ENCODE measurements at places on chromosomes 11 and 22. TPM values are rescaled to one million over a fixed set of nuclear protein-coding genes. Genes with fewer than 3 reads are reported as not detected.

DNA sequence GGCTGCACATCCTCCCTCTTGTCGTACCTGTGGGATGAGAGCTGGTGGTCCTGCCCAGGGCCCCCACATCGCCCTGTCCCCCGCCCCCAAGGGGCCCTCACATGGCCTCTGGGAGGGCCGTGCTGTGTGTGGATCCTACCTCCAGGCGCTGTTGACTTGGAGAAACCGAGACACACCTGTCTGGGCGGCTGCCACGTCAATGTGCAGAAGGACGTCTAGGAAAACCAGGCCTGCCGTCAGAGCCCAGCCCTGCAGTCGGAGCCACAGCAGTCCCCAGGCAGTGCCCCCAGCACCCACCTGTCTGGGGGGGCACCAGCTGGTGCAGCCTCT lies 14.2 kb downstream of the ALG12 start:
- H3K4me1 ChIP-seq, result no peaks in the 10 kb centered on the region
- DNase-seq, result no peak
- H3K36me3 ChIP-seq, result peaks cover 26% of the 10 kb centered on the region
- no peak overlapping the region for H3K4me3 ChIP-seq
- H3K27me3 ChIP-seq, result no peaks in the 10 kb centered on the region

DNA sequence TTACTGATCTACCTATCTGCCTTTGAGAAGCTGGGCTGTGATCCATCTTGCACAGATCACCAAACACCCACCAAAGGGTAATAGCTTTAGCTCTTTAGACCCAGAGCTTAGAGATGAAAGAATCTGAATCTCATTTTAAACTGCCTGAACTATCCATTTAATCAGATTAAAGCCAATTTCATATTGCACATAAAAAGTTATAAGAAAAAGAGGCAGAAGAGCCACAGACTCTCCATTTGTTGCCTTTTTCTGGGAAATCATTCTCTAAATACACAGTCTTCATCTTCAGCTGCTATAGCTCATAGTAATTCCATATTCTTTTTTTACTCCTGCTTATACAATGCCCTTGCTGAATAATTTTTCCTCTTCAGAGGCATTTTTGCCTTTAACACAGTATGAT lies 271.2 kb downstream of the DLG2 start:
- H3K36me3 ChIP-seq, result no peaks in the 10 kb centered on the region
- no peak overlapping the region for H3K27ac ChIP-seq
- no peaks in the 10 kb centered on the region for H3K4me1 ChIP-seq
- H3K27me3 ChIP-seq, result peaks cover 2% of the 10 kb centered on the region

GRCh38 chr22:38503021-38503420 lies 3.1 kb downstream of the DDX17 start:
- peaks cover 53% of the 10 kb centered on the region for H3K36me3 ChIP-seq
- H3K27ac ChIP-seq, result peak overlapping the region; percentile 95
- peak overlapping the region; percentile 97 for H3K4me3 ChIP-seq

- peaks cover 66% of the 10 kb centered on the region for H3K27me3 ChIP-seq
Observed at GRCh38 chr11:45321031-45321595, 35.0 kb upstream of the SYT13 start.

- H3K27me3 ChIP-seq, result no peaks in the 10 kb centered on the region
- no peak overlapping the region for H3K27ac ChIP-seq
- DNase-seq, result no peak
Observed at GRCh38 chr22:41526830-41527799, 17.2 kb downstream of the POLR3H start.

DNA sequence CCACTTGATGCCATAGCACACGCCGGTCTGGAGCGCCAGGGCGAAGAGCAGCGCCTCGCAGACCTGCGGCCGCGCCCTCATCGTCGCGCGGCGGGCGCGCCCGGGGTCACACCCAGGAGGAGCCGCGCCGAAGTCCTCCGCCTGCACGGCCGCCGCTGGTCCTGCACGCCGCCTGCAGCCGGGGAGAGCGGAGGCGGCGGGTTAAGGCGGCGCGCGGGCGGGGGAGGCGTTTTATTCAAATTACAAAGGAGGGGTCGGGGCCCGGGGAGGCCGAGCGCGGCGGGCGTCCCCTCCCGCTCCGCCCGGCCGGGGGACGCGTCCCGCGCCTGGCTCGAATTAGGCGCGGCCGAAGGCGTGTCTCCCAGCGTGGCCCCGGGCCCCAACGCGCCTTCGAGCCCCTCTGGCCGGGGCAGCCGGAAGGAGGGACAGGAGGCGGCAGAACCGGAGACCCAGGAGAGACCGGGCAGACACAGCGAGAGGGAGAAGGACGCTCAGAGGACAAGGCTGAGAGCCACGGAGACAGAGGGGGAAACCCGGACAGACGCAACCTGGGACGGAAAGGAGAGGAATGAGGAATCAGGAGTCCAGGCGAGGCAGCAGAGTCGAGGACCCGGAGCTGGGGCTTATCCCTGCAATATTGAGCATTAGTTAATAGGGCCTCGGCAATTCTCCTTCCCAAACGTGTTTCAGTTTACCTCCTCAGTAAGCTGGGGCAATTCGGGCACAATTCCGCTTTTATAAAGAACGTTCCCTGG lies at the start of gene WNT11:
TSS of gene WNT11 (minus strand) at position 176 of the 755 bp plus-strand sequence. CDS start at position 81, 95 bp downstream.
- peaks cover 22% of the 10 kb centered on the region for H3K4me1 ChIP-seq
- DNase-seq, result no peak
- peak within 1 kb of the TSS; percentile 76 for H3K4me3 ChIP-seq
- H3K36me3 ChIP-seq, result no peaks in the 10 kb centered on the region
- no peak within 1 kb of the TSS for H3K27ac ChIP-seq

DNA sequence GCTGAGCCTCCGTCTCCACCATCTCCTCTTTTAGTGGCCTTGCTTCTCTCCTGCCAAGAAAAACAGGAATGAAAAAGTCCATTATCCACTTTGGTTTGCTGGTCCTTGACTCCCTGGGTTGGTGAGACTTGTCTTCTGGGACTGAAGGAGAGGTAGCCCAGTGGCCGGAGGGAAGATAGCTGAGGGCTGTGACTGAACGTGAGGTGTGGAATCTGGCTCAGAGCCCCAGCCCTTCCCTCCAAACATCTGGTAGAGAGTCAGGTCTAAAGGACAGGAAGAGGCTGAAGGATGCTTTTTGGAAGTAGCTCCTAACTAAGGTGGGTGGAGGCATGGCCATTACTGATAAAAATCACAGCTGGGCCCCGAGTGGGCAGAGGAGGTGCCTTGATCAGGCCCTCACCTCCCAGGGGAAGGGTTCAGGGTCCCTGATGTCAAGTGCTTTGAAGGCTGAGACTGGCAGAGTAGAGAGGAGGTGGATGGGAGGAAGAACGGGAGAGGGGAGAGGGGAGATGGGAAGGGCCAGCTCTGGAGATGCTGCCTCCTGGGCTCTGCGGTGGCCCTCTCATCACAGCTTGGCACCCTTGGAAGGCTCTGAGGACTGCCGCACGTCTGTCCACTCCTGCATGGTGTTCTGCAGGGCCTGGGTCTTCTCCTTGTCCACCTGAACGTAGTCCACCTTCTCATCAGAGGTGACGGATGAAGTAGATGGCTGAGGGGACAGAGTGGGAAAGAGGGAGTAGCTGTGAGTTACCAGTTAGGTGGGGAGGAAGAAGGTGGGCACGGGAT lies 30.2 kb downstream of the USP35 start:
- H3K27ac ChIP-seq, result peak overlapping the region; percentile 16
- H3K4me3 ChIP-seq, result no peak overlapping the region
- H3K27me3 ChIP-seq, result no peaks in the 10 kb centered on the region
- H3K4me1 ChIP-seq, result no peaks in the 10 kb centered on the region

DNA sequence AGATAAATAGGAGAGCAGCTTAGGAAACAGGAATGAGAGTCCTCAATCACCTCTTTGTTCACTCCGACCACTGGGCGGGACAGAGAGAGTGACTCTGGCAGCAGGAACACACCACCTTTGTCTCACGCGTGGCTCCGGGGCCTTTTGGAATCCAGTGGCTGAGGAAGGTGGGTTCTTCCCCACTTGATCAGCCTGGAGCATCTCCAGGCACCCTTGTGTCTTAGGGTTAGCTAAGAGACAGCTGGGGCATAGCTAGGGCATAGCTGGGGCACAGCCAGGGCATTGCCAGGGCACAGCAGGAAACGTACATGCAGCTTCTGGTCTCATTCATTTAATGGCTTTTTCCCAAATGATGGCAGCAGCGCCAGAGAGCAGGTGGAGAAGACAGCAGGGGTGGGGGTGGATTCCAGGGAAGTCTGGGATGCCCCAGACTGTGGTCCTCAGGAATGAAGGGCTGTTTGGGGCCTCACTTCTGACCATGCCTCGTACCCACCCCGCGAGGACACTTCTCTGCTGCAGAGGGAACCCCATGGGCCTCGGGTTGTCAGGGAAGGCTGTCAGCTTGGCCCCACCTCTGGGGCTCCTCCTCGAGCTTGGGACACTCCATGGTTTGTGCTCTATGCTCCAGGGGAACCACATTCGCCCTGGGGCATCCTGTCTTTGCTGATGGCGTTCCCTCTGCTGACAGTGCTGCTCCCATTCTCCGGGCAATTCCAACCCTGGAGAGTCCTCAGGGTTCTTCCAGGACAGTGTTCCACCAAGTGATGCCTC lies 30.4 kb upstream of the SHANK2 start:
- H3K27me3 ChIP-seq, result peaks cover 51% of the 10 kb centered on the region
- H3K4me1 ChIP-seq, result peaks cover 13% of the 10 kb centered on the region
- H3K27ac ChIP-seq, result no peak overlapping the region
- no peak overlapping the region for H3K4me3 ChIP-seq
- no peaks in the 10 kb centered on the region for H3K36me3 ChIP-seq
- DNase-seq, result peak; percentile 76

GRCh38 chr22:27930331-27931060 lies 11.4 kb upstream of the PITPNB start:
- no peak for DNase-seq
- peaks cover 2% of the 10 kb centered on the region for H3K36me3 ChIP-seq
- no peaks in the 10 kb centered on the region for H3K27me3 ChIP-seq
- H3K4me3 ChIP-seq, result no peak overlapping the region
- H3K4me1 ChIP-seq, result no peaks in the 10 kb centered on the region

GRCh38 chr11:27839226-27839913 lies 139.1 kb upstream of the BDNF start:
- no peaks in the 10 kb centered on the region for H3K36me3 ChIP-seq
- H3K27ac ChIP-seq, result no peak overlapping the region
- H3K4me3 ChIP-seq, result no peak overlapping the region
- H3K4me1 ChIP-seq, result peaks cover 4% of the 10 kb centered on the region

DNA sequence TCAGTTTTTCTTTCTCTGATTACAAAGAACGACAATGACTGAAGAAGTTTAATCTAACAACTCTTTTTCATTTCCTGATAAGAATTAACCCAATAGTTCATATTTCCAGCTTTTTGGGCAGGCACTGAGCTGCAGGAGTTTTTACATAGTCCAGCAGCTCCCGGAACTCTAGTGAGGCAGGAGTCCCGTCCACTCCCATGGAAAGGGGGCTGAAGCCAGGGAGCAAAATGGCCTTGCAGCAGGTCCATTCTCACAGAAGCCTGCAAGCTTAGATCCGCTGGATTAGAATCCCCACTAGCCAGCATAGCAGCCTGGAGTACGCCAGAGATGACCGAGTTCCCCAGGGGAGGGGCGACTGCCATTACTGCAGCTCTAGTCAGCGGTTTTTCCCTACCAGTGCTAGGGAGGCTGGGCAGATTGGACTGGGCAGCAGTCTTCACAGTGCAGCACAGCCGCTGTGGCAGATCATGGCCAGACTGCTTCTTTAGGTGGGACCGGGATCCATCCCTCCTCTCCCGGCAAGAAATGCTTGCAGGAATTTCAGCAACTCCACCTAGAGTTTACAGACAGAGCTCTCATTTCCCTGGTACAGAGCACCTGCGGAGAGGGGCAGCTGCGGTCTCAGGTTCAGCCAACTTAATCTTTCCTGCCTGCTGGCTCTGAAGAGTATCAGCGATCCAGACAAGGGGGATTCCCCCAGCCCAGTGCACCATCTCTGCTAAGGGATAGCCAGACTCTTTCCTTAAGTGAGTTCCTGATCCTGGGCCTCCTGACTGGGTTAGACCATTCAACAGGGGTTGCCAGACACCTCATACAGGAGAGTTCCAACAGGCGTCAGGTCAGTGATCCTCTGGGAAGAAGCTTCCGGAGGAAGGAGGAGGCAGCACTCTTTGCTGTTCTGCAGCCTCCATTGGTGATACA lies 742 bp upstream of the CASP4 start:
- no peak for DNase-seq
- H3K4me3 ChIP-seq, result peak overlapping the region; percentile 83
- no peaks in the 10 kb centered on the region for H3K27me3 ChIP-seq
- H3K4me1 ChIP-seq, result peaks cover 21% of the 10 kb centered on the region
- peak overlapping the region; percentile 95 for H3K27ac ChIP-seq
- H3K36me3 ChIP-seq, result no peaks in the 10 kb centered on the region

DNA sequence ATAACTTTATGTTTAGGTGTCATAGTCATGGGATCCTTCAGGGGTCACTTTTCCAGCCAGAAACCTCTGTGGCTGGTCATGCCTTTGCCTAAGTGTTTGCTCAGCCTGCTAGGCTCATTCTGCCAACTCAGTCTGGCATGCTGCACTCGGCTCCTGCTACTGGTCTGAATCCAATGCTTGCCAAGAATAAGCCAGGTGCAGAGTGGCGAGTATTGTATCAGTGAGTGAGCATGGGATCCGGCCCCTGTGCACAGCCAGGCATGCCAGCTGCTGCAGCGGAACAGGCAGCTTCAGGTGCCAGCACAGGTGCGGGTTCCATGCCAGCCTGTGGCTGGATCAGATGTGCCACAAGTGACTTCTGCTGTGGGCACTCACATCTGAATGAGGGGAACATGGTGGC lies 1269.3 kb upstream of the CNTN5 start:
- DNase-seq, result no peak
- H3K36me3 ChIP-seq, result no peaks in the 10 kb centered on the region
- no peak overlapping the region for H3K27ac ChIP-seq
- peaks cover 5% of the 10 kb centered on the region for H3K4me1 ChIP-seq
- H3K27me3 ChIP-seq, result peaks cover 13% of the 10 kb centered on the region

DNA sequence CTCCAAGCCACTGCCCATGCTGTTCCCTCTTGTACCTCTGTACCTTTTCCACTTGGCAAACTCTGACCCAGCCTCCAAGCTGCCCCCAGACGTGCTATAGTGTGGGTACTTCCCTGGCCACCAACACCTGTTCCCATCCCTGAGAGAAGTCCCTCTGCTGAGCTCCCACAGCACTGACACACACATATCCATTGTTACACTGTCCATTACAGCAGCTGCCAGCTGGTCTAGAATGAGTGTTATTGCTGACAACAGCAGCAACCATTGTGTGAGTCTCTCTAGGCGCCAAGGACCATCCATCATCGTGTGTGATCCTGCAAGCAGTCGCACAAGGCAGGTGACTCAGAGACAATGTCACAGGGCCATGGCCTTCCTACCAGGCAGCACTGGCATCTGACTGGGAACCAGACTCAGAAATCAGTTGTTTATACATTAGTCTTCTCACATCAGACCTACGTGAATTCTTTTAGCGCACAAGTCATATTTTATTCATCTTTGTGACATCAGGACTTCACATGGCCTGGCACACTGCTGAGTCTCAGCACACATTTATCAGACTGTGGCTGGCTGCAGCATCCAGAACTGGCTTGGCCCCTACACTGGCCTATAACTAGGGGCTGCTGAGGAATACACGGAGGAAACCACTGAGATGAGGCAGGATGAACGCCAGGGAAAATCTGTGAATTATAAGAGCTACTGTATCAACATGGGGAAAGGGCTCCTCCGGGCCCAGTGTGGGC lies 56.4 kb downstream of the SGSM3 start:
- no peak overlapping the region for H3K27ac ChIP-seq
- H3K27me3 ChIP-seq, result no peaks in the 10 kb centered on the region
- no peak for DNase-seq

Gene GDPD5
- total RNA-seq, result 3.1 TPM

Gene RNF26
- total RNA-seq, result 28.9 TPM

Gene PIWIL4
- total RNA-seq, result 1.2 TPM

Gene TSSK2
- not detected for total RNA-seq

Gene AP5B1
- total RNA-seq, result 19.0 TPM

Gene HTR3A
- total RNA-seq, result not detected

Gene PHRF1
- 31.5 TPM for total RNA-seq

Gene DNAJB7
- not detected for total RNA-seq

All from osteocyte (in vitro differentiated cells).